NCI-H1092 treated with DMSO at 0.1 percent for 48 hours (cell line): ENCODE measurements at places on chromosomes 2 and 18.

- DNase-seq: no peak
Observed at GRCh38 chr2:100237770-100238169, 84.5 kb downstream of the LONRF2 start.

DNA sequence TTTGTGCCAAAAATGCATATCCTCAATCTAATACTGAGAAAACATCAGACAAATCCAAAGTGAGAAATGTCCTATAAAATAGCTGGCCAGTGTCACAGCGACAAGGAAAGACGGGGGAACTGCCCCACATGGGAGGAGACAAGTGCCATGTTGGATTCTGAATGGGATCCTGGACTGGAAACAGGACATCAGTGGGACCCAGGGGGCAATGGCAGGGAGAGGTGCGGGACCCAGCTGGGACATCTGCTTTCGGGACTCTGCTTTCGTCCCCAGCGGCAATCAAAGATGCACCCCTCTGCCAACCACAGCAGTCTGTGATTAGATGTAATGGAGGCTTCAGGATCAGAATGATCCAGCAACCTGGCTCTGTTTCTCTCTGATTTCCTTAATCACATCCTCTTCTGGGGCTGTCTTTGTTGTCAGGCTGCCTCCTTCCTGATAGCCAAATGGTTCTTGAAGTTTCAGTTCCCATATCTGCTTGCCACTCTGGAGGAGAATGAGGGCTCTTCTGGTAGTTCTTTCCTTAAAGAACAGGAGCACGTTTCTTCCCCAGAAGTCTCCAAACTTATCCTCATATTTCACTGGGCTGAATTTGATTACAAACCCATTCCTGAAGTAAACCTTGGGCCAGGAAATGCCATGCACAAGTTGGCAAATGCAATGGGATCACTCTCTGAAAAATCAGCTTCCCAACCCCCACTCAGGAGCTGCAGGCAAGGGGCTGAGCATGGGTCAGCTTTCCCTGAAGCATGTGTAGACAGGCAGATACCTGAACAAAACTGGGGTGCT, 13.6 kb upstream of the PROC start:
- no peak for DNase-seq

DNA sequence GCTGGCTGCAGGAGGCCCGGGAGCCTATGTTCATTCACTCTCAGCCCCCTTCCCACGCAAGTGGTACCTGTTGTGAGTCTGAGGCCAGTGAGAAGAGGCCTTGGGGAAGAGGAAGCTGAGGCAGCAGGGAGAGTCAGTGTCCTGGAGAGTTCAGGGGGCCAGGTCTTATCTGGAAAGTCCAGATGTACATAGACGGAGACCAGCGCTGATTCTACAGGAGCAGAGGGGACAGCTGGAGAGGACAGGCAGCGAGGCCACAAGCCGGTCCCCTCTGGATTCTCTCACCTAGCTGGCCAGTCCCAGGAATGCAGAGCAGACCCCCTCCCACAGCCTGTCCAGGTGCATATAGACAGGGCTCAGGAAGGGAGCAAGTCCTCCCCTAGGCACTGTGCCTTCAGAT, 29.1 kb upstream of the SELENOI start:
- DNase-seq: no peak

DNA sequence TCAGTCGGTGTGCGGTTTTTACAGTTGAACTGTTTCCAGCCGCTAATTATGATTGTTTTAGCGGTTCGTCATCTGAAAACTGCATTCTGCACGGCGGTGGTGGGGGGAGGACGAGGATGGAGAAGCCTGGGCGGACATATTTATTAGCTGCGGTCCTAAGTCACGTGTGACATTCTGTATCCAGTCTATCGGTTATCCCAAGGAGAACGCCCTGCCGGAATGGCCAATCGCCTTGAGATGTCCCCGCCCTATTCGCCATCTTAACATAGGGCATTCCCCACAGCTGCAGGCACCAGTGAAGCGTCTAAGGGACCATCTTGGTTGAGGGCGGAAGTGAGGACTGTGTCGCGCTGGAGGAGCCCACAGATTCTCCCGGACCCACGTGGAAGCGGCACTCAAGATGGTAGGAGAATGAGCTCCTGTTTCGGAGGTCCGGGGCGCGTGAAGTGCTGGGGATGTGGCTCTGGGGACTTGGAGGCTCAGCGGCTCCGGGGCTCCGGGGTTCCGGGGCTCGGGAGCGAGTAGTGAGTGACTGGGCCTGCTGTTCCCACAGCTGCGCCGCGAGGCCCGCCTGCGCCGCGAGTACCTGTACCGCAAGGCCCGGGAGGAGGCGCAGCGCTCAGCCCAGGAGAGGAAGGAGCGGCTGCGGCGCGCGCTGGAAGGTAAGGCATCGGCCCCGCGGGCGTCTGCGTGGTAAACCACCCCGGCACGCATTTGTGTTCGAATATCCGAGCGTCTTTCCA, at the start of gene IMP4:
TSS of gene IMP4 (plus strand) at position 365 of the 743 bp plus-strand sequence. CDS start at position 401, 36 bp downstream.
- peak; percentile 97 for DNase-seq

DNA sequence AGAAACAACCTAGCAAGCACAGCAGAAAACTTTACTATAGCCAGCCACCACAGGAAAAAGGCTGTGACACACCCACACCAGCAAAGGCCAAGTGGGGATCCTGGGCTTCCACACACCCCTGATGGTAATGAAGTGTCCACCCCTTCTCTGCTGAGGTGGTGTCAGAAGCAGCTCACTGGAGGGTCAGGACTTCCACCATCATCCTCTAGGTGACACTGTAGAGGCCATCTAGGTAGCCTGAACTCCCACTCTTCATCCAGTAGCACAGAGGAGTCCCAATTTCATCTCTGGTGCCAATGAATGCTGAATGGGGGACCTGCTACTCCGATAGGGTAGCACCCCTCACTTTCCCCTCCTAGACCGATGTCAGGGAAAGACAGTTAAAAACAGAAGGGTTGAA, 1544.4 kb downstream of the LRP1B start:
- DNase-seq: no peak

DNA sequence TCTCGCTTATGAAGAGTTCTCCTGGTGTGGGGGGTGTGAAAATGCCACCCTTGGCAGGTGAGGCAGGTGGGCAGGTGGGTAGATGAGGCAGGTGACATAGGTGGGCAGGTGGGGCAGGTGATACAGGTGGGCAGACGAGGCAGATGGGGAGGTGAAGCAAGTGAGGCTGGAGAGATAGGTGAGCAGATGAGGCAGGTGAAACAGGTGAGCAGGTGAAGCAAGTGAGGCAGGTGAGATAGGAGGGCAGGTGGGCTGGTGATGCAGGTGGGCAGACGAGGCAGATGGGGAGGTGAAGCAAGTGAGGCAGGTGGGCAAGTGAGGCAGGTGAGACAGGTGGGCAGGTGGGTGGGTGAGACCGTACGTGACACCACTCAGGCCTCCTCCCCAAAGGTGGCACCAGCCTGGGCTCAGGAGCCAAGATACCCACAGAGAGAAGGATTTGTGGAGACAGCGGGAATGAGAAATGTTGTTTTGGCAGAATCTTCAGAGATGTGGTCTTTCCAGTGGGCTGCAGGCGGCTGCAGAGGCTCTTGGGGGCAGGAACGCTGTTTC, 232.3 kb upstream of the MYT1L start:
- DNase-seq: no peak

- DNase-seq: no peak
Observed at GRCh38 chr2:231946241-231946814, 15.2 kb upstream of the DIS3L2 start.

DNA sequence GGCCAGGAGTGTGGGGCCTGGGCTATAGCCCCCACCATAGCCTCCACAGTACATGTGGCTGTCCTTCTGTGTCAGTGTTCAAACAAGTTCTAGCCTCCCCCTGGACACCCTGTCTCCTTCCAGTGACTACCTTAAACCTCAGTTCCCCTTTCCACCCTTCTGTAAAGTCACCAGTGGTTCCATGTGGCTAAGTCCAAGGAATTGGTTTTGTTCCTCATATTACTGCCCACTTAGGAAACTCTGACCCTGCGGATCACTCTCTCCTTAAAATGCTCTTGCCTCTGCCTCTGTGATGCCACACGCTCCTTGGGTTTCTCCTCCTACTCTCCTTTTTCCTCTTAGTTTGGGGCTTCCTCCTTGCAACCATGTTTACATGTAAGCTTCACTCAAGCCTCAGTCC, 27.8 kb upstream of the REL start:
- DNase-seq: no peak

DNA sequence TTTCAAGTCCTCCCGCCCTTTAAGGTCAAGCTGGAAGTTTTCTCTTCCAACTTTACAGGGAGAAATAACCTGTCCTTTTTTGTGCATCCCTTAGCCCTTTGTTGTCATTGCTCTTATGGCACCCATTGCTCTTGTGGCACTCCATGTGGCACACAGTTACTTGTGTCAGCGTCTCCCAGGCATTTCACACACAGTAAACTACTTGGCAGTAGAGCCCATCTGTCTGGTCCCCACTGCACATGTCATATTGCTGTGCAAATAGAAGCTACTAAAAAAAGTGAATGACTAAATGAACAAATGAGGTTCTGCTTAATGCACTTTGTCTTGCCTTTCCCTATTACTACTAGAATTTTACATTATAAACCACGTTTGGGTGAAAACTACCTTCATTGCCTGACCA, 149.3 kb downstream of the EML6 start:
- DNase-seq: peak; percentile 33
